ENCODE measurements at places on chromosomes 1 and 21. TPM values are rescaled to one million over a fixed set of nuclear protein-coding genes. Genes with fewer than 3 reads are reported as not detected.

The CD53 gene
- total RNA-seq: 9.4 TPM

The EXO1 gene
- 8.8 TPM for total RNA-seq

The TFF2 gene
- total RNA-seq: not detected

The ZBTB17 gene
- total RNA-seq: 19.1 TPM

The MRAP gene
- total RNA-seq: 0.29 TPM

The MRPS6 gene
- 32.2 TPM for total RNA-seq

The TFAP2E gene
- 0.26 TPM for total RNA-seq
